Mesenchymal stem cell (in vitro differentiated cells and primary cell): ENCODE measurements at places on chromosomes 5 and 9.

- H3K4me3 ChIP-seq: no peak overlapping the region
- DNase-seq: no peak
- no peaks in the 10 kb centered on the region for H3K36me3 ChIP-seq
- no peak overlapping the region for H3K27ac ChIP-seq
Measured at GRCh38 chr5:117103703-117104102, 529.1 kb upstream of the SEMA6A start.

DNA sequence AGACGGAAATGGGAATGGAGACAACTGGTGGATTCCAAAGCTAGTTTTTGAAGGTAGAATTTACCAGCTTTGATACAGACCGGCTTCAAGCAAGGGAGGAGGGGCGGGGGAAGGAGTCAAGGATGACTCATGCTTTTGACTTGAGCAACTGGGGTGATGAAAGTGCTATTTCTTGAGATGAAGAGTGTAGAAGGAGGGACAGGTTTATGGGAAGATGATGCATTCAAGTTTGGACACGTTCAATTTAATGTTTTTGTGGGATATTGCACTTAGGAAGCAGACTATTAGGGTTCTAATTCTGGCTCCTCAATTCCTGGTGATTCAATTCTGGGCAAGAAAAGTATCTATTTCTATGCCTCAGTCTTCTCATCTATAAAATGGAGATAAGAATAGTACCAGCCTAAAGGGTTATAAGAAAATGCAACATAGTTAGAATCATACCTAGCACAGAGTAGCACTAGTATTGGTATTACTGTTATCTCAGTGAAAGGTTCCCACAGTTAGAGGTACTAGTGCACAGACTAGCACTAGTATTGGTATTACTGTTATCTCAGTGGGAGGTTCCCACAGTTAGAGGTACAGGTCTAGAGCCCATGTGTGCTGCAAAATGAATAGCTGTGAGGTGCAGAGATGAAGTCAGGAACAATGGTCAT is 4.6 kb downstream of the NIPAL4 start:
- no peak overlapping the region for H3K4me3 ChIP-seq
- peaks cover 27% of the 10 kb centered on the region for H3K27me3 ChIP-seq
- DNase-seq: peak; percentile 96
- no peaks in the 10 kb centered on the region for H3K36me3 ChIP-seq
- no peak overlapping the region for H3K27ac ChIP-seq

DNA sequence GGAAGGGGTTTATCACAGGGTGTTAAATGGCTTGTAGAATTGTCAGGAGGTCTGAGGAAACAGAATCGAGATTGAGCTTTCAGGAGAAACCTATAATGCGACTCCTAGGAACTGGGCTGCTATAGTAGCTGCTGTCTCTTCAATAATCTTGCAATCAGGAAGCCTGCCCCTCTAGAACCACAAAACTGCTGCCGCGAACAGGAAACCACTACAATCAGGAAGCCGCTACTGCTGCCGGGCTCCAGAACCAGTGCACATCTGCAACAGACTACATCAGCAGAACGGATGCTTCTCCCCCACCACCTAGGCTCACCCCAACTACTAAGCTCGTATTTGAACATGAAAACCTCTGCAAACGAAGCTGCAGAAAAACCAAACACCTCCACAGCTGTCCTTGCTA is 31.6 kb downstream of the TNFSF8 start:
- no peak overlapping the region for H3K27ac ChIP-seq
- peak; percentile 24 for DNase-seq
- no peaks in the 10 kb centered on the region for H3K27me3 ChIP-seq
- H3K4me1 ChIP-seq: no peaks in the 10 kb centered on the region
- no peaks in the 10 kb centered on the region for H3K36me3 ChIP-seq

GRCh38 chr5:37391591-37391990 is 12.5 kb downstream of the WDR70 start:
- no peak for DNase-seq
- H3K4me1 ChIP-seq: no peaks in the 10 kb centered on the region
- no peak overlapping the region for H3K4me3 ChIP-seq
- H3K27me3 ChIP-seq: no peaks in the 10 kb centered on the region
- no peak overlapping the region for H3K27ac ChIP-seq

DNA sequence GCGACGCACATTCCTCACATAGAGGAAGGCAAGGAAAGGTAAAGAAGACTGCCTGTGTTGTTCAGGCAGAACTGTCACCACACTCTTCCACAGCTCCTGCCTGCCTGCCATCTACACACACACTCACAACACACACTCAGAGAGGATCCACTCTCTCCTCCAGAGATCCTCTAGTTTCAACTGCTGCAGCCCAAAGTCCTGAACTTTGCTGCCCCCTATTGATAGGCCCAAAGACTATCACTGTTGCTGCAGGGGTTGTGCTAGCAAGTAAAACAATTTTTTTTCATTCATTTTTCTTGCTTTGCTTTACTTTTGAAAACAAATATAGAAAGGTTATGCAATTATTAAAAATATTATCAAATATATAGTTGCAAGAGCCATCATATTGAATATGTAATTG is 5.9 kb upstream of the CFAP90 start:
- peak; percentile 34 for DNase-seq
- peaks cover 2% of the 10 kb centered on the region for H3K4me1 ChIP-seq

DNA sequence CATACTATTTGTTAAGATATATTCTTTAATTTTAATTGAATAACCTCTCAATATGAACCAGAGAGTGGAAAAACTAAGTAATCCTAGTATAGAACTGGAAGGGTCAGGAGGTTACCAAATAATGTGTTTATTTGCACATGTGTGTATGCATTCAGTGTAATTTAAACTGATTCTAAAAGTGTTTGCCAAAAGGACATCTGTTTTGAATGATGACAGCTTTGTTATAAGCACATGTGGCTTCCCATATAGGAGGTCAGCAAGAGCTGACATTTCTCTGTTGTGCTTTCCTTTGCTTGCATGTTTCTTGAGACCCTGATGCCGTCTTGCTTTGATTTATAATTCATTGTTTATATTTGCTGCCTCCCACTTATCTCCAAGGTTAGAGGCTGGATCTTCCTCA is 383.4 kb downstream of the BRINP1 start:
- H3K4me3 ChIP-seq: no peak overlapping the region
- no peaks in the 10 kb centered on the region for H3K27me3 ChIP-seq
- no peak overlapping the region for H3K27ac ChIP-seq
- no peaks in the 10 kb centered on the region for H3K4me1 ChIP-seq

DNA sequence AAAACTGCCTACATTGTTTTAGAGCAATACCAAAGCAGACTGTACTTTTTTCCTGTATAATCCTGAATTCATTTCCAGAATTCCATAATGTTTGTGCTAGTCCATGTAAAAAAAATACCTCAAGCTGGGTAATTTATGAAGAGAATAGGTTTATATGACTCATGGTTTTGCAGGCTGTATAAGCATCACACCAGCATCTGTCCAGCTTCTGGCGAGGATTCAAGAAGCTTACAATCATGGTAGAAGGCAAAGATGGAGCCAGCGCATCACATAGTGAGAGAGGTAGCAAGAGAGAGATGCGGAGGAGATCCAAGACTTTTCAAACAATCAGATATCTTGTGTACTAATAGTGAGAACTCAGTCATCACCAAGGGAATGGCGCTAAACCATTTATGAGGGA is 280.3 kb upstream of the CDH9 start:
- no peaks in the 10 kb centered on the region for H3K27me3 ChIP-seq
- peak; percentile 13 for DNase-seq
- peaks cover 2% of the 10 kb centered on the region for H3K4me1 ChIP-seq
- H3K36me3 ChIP-seq: no peaks in the 10 kb centered on the region

- DNase-seq: no peak
- H3K4me3 ChIP-seq: no peak overlapping the region
- no peak overlapping the region for H3K27ac ChIP-seq
Measured at GRCh38 chr5:50724-51499, 41.1 kb upstream of the PLEKHG4B start.

- no peaks in the 10 kb centered on the region for H3K27me3 ChIP-seq
- H3K4me3 ChIP-seq: no peak overlapping the region
- no peaks in the 10 kb centered on the region for H3K36me3 ChIP-seq
- H3K27ac ChIP-seq: no peak overlapping the region
Measured at GRCh38 chr9:88874391-88874790, 116.9 kb upstream of the S1PR3 start.

DNA sequence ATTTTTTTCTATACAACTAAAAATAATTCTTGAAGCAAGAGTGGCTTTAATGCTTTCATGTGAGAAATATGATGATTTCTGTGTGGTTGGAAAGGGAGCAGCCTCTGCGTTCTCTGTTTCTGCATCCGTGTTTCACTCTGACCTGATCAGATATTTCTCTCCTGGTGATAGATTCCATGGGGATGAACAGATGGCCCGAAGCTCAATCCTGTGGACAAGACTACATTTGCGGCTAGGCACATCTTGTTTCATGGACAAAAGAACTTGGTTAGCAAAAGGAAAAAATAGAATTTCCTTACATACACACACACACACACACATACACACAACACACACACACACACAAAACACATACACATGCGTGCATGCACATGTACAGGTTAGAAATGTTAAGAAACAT is 218.2 kb upstream of the ADAMTS16 start:
- H3K27ac ChIP-seq: no peak overlapping the region
- no peak overlapping the region for H3K4me3 ChIP-seq
- no peaks in the 10 kb centered on the region for H3K4me1 ChIP-seq

DNA sequence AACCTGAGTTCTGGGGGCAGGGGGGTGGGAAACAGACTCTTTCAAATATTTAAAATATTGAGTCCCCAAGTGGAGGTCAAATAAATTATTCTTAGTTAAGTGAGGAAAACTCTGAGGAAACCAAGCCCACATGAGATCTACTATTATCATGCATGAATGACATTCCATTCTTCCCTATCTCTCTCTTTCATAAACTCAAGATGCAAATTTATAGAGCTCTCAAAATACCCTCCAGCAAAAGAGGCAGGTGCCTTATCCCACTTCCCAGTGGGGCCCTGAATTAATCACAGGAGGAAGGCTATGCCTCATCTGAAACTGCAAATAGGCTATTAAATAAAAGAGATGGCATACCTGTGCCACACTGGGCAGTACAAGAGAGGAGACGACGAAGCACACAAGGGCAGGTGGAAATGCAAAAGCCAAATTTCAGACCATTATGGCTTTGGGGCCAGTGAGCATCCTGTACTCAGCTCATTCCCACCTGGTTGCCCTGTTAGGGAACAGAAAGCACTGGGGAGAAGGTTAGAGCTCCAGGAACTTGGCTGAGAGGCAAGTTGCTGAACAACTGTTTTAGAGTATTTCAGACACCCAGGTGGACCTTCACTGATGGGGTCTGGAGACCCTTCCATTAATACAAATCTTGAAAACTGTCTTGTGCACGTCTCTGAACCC is 102.2 kb upstream of the EQTN start:
- H3K27me3 ChIP-seq: peaks cover 7% of the 10 kb centered on the region
- no peak overlapping the region for H3K27ac ChIP-seq
- H3K4me1 ChIP-seq: no peaks in the 10 kb centered on the region
- H3K36me3 ChIP-seq: no peaks in the 10 kb centered on the region
- no peak for DNase-seq

GRCh38 chr5:159061179-159061796 is 38.4 kb downstream of the EBF1 start:
- H3K4me1 ChIP-seq: peaks cover 3% of the 10 kb centered on the region
- no peak overlapping the region for H3K4me3 ChIP-seq
- H3K36me3 ChIP-seq: peaks cover 26% of the 10 kb centered on the region
- peak; percentile 72 for DNase-seq
- no peak overlapping the region for H3K27ac ChIP-seq

GRCh38 chr5:140165101-140165922 is 9.7 kb upstream of the CYSTM1 start:
- H3K4me1 ChIP-seq: no peaks in the 10 kb centered on the region
- no peak overlapping the region for H3K4me3 ChIP-seq
- no peak for DNase-seq
- H3K36me3 ChIP-seq: no peaks in the 10 kb centered on the region

DNA sequence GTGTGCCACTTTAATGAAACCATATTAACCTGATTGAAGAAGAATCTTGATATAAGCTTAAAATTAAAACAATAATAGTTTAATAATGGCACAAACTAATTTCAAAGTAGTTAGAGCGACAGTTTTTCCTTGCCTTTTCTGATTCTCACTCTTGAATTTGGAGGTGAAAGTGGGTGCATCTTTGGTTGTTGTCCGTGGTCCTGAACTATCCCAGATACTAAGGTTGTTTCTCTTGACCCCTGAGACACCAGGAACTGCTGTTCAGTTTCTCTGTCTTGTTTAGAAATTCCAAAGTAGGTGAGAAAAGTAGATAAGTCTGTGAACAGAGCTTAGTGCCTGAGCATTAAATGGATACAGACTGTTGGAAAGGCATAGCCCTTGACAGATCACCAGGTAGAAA is 274.7 kb downstream of the FBXL7 start:
- H3K4me1 ChIP-seq: no peaks in the 10 kb centered on the region
- no peak for DNase-seq
- H3K27ac ChIP-seq: no peak overlapping the region
- H3K36me3 ChIP-seq: no peaks in the 10 kb centered on the region
- no peak overlapping the region for H3K4me3 ChIP-seq

- H3K36me3 ChIP-seq: no peaks in the 10 kb centered on the region
- H3K27me3 ChIP-seq: no peaks in the 10 kb centered on the region
- peak overlapping the region; percentile 27 for H3K27ac ChIP-seq
- no peak overlapping the region for H3K4me3 ChIP-seq
- peak; percentile 14 for DNase-seq
- H3K4me1 ChIP-seq: peaks cover 1% of the 10 kb centered on the region
Measured at GRCh38 chr9:69637193-69637816, 34.9 kb downstream of the APBA1 start.

- H3K27ac ChIP-seq: no peak overlapping the region
- no peak overlapping the region for H3K4me3 ChIP-seq
- no peaks in the 10 kb centered on the region for H3K4me1 ChIP-seq
- no peaks in the 10 kb centered on the region for H3K36me3 ChIP-seq
- H3K27me3 ChIP-seq: no peaks in the 10 kb centered on the region
Measured at GRCh38 chr9:111712369-111712768, 51.0 kb downstream of the GNG10 start.

- no peaks in the 10 kb centered on the region for H3K4me1 ChIP-seq
- H3K27ac ChIP-seq: no peak overlapping the region
- H3K27me3 ChIP-seq: no peaks in the 10 kb centered on the region
- H3K36me3 ChIP-seq: no peaks in the 10 kb centered on the region
- DNase-seq: no peak
Measured at GRCh38 chr9:107699231-107699630, 209.7 kb upstream of the KLF4 start.

GRCh38 chr5:62093976-62094375 is 212.0 kb upstream of the KIF2A start:
- peak overlapping the region; percentile 67 for H3K4me3 ChIP-seq
- peaks cover 1% of the 10 kb centered on the region for H3K4me1 ChIP-seq
- peak; percentile 15 for DNase-seq
- no peaks in the 10 kb centered on the region for H3K36me3 ChIP-seq
- H3K27me3 ChIP-seq: no peaks in the 10 kb centered on the region
